ENCODE measurements at places on chromosomes 3 and 15.
A peak's percentile ranks its signal among the peaks of the same experiment; 100 is the strongest.

- no peak for DNase-seq
These were observed 276.8 kb downstream of the ULK4 start for GRCh38 chr3:41684797-41685735.

DNA sequence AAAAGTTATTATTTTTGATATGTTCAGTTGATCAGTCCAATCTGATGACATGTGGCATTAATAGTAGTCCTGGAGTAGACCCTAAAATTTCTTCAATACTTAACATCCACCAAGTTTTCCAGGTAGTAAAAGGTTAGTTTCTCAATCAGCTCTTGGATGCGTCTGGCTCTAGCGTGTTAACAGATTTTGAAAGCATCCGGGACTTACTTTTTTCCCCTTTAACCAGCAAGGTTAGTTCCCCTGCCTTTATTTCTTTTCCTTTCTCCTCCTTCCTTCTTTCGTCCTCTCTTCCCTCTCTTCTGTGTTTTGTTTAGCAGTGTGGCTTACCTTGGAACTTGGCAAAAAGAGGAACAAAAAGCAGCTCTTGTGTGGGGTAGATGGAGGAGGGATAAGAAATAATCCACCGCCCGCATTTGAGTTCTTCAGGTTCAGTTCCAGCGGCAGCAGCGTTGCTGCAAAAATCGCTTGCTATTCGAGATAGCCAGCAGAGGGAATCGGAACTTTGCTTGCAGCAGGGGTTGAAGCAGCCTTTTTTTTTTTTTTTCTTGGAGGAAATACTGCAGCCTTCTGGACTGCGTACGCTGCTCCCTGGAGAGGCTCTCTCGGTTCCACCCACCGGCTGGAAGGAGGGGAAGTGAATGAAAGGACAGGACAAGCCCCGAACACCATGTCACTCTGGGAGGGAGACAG is at the start of gene RBMS3:
TSS of gene RBMS3 (plus strand) at position 668 of the 690 bp plus-strand sequence.
- DNase-seq: peak; percentile 15

DNA sequence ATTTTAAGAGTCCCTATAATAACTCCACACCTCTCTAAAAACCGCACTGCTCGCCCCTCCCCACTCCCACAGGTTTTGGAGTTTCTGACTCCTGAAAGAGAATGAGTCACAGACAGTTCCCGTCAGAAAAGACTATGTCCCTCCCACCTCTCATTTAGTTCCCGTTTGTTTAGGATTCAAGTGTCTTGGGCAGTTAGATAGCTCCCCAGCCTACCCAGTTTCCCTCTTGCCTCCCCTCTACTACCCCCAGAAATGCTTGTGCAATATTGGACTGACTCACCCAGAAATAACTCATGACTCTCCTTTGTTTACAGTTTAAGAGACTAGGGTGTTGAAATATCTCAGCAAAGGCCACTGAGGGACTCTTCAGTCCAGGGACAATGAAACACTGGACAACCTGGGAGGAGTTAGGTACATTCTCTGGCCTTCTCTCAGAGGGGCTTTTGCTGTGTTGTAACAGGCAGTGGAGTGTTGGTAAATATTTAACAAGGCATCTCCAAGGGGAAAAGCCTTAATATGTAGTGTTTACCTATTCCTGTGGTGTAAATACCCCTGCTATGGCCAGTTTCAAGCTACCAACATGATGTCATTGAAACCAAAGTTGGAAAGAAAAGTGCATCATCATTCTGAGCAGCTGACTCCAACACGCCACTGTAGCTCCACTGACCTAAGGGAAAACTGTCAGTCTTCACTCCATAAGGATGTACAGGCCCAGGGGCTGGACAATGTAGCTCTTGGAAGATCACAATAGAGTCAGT is 96.1 kb upstream of the CHD2 start:
- peak; percentile 49 for DNase-seq

DNA sequence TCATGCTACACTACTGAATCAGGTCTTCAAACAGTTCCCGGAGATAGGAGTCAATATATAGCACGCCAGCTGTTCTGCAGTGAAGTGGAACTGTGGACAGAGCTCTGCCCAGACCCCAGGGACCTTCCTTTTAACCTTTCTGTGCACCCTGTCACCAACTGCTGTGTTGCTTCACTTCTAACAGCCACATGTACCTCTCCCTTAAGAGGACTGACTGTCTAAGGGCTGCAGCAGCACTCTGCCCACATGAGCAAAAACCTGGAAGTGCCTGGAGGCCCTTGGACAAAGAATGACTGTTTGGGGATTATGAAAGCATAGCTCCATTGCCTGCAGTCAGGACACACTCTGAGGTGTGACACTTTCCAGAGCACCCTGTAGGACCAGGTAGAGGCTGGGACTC is 88.3 kb upstream of the CTNNB1 start:
- DNase-seq: no peak

- DNase-seq: peak; percentile 58
These were observed 89.2 kb downstream of the RBPMS2 start for GRCh38 chr15:64686130-64686735.

DNA sequence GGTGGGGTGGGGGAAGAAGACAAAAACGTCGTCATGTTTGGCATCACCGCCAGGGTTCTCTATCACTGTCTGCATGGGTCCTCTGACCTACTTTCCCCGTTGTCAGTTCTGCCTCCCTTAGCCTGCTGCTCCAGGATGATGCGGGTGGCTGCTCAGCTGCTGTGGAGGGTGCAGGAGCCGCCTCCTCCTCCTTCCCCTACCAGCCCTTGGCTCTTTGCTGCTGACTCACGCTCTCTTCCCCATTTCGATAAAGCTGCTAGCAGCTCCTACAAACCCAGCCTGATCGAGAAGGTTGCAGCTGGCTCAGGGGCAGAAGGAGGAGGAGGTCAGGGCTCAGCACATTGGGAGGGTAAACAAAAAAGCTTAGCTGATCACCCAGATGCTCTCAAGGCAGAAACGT is 49.5 kb upstream of the SEC13 start:
- DNase-seq: no peak

GRCh38 chr3:1117843-1118473 is 25.1 kb downstream of the CNTN6 start:
- DNase-seq: no peak

GRCh38 chr15:69093127-69093526 is 67.3 kb upstream of the GLCE start:
- no peak for DNase-seq

DNA sequence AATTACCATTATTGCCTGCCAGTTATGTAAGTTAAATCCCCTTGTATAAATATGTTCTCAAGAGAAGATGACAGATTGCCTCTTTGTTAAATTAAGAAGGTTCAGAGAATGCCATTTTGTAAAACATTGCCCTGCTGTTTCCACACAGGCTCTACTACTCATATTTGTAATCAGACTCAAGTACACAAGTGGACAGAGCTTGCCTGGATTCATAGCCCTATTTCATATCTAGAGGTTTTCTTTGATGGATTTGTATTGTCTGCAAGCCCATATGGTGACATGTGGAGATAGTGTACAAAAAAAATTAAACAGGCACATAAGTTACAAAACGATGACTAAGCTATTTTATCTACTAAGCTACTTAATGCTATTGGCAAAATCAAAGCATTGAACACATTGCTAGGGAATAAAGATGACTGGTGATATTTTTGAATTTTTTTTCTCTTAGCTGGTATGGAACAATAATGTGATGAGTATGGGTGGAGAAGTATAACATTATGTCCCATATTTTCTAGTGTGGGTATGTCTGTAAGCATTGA is 1286.6 kb upstream of the ALCAM start:
- DNase-seq: no peak

Measured in CD4-positive, alpha-beta T cell treated with Interleukin-10 for 1 hour (primary cell).